Amygdala (tissue), 56 donors: ENCODE measurements at places on chromosomes 12 and 14.
A peak's percentile ranks its signal among the peaks of the same experiment; 100 is the strongest.

DNA sequence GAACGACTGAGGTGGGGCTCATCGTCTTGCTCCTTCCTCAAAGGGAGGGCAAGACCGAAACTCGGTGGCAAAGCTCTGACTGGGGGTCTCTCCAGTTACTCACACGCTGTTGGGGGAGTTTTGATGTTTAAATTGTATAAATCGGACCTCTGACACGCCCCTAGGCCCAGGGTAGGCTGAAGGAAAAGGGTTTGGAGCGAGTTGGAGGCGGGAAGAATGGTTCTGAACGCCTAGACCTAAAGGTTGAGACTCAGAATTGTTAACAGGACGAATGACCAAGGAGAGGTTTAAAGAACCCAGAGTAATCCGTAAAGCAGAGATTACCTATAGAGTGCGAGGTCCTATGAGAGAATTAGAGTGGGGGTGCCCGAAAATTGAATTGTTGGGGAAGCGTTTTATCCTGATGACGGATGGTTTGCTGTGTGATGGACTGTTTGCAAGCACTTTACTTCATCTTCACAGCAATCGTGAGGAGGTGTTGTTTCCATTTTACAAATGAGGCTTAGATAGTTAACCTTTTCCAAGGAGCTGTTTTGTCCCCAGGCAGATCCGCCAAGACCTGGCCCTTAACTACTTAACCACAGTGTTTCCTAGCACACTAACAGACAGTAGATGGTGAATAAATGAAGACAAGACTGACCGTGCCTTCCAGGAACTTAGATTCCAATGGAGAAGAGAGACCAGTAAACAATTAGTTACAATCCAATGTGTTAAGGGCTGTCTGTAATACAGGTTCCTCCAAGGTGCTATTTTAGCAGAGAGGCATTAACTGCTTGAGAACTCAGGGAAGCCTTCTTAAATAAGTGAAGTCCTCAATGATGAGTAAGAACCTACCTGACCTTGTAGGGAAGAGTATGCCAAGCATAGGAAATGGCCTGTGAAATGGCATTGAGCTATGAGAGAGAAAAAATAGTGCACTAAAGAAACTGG is 929 bp upstream of the UBE2N start:
- no peak for DNase-seq

- no peak for DNase-seq
These were observed 95.4 kb upstream of the CDKN3 start for GRCh38 chr14:54301359-54301758.

DNA sequence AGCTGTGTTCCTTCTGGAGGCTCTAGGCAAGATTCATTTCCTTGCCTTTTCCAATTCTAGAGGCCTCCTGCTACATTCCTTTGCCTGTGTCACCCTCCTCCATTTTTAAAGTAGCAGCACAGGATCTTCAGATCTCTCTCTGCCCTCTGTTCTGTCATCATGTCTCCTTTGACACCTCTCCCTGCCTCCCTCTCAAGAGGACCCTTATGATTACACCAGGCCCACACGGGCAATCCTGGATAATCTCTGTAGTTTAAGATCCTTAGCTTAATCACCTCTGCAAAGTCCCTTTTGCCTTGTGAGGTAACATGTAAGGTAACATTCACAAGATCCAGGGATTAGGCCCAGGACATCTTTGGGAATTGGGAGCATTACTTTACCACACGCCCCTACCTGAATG is 155.2 kb downstream of the SYNE2 start:
- DNase-seq = no peak

DNA sequence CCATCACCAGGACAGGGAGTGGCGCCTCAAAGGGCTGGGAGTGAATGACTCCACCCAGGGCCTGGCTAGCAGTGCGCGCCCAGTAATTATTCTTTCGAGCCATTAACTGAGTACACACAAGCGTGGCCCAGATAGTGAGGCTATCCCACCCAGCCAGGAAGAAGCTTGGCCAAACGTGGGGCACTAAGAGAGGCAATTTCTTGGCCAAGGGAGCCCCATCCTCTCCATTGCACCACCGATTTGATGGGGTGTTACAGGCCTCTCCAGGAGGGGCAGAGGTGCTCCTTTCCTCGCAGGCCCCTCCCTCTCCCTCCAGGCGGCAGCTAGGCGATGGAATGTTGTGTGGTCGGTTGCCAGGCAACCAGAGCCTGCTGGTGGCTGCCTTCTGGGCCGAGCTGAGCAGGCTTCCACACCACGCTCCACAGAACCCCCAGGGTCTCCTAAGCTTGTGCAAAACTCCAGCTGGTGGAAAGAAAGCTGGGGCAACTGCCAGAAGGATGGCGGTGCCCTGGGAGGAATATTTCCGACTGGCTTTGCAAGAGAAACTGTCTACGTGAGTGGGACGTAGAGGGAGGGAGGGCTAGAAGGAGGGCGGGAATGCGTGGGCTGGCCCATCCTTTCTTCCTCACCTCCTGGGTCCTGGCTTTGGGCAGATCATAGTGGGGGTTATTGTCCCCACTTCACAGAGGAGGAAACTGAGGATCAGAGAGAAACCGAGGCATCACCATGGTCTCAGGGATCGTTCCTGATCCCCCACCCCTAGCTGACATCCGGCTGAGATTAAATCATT is at the start of gene CFAP73:
TSS of gene CFAP73 (plus strand) at position 364 of the 790 bp plus-strand sequence. CDS start at position 498, 134 bp downstream.
- peak; percentile 49 for DNase-seq

GRCh38 chr12:123991372-123991951 is 18.4 kb downstream of the ZNF664 start:
- DNase-seq = no peak

- DNase-seq = no peak
These were observed 153.7 kb downstream of the SLC25A21 start for GRCh38 chr14:37018571-37019240.

DNA sequence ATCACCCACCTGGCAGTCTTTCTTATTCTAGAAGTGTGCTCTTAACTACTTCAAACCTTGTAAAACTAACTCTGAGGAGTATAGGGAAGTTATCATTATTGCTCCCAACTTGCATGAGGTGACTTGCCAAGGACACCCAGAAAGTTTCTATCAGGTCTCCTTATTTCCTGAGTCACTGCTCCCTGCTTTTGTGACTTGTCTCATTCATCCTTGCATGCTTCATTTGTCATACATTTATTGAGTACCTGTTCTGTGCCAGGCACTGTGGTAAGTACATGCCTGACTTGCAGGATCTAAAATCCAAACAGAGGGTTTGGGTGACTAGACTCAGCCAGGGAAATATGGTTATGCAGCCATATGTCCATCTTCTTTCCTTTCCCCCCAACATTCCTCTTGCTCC is 25.5 kb downstream of the CFAP251 start:
- DNase-seq = no peak

GRCh38 chr12:58563621-58564020 is 356.7 kb downstream of the LRIG3 start:
- no peak for DNase-seq

DNA sequence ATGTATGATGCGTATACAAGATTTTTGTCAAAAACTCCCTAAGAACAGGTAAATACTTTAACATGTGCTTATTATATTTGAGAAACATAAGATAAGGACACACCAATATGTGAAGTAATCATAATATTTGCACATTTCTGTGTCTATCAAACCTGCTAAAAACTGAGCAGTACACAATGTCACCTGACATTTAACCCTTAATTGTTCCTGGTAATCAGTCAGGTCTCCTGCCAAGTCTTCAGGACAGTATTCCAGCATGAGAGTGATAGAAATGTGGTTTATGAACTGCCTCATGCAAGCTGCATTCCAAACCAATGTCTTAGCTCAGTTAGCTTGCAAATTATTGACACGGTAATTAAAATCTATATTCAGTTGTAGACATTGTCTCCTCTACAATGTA is 4.2 kb downstream of the SOX5 start:
- no peak for DNase-seq

GRCh38 chr14:88228522-88229236 is 94.4 kb downstream of the KCNK10 start:
- no peak for DNase-seq

GRCh38 chr14:40218282-40218941 is 786.2 kb upstream of the FBXO33 start:
- no peak for DNase-seq

GRCh38 chr12:108611884-108612415 is 14.1 kb upstream of the TMEM119 start:
- DNase-seq = no peak

GRCh38 chr12:126663304-126664094 is 1598.3 kb downstream of the AACS start:
- no peak for DNase-seq

DNA sequence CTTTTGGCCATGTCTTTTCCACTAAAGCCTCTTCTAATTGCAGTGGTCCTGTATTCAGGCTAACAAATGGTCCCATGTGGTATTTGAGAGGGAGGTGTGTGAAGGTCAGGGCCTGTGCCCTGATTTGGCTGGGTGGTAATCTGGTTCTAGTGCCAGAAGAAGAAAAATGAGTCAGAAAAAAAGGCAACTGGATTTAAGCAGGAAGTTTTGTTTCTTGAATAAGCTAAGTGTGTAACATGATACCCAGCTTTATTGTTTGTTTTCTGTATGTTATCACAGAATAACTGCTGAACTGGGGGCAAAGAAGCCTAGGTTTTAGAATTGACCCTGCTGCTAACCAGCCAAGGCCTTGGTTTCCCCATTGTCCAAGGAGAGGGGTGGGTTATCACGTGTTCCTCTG is 134.0 kb downstream of the ANO6 start:
- no peak for DNase-seq

- DNase-seq = peak; percentile 28
These were observed 23.2 kb upstream of the MEG3 start for GRCh38 chr14:100802766-100803165.

- DNase-seq = no peak
These were observed 11.6 kb downstream of the RASSF8 start for GRCh38 chr12:25970082-25970481.

GRCh38 chr12:124620606-124621295 is 53.3 kb upstream of the NCOR2 start:
- no peak for DNase-seq

DNA sequence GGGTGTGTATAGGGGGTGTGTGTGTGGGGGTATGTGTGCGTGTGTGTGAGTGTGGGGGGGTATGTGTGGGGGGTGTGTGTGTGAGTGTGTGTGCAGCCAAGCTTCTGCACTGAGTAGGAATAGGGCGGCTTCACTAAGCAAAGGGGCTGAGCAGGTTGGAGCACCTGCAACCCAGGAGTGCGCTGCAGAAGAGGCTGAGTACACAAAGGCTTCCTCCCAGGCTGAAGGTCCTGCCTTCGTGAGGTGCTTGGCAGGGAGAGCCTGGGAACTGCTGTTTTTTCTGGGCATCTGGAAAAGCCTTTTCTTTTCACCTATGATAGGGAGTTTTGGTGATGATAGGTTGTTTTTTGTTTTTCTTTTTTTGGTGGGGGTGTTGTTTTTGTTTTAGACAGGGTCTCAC is 6.0 kb upstream of the NUDT14 start:
- no peak for DNase-seq

DNA sequence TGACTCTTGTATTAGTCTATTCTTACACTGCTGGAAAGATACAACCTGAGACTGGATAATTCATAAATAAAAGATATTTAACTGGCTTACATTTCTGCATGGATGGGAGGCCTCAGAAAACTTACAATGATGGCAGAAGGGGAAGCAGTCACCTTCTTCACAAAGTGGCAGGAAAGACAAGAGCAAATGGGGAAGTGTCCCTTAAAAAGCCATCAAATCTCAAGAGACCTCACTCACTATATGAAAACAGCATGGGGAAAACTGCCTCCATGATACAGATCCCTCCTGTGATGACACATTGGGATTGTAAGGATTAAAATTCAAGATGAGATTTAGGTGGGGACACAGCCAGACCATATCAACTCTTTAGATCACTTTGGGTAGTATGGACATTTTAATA is 83.7 kb downstream of the TMTC3 start:
- DNase-seq = no peak

DNA sequence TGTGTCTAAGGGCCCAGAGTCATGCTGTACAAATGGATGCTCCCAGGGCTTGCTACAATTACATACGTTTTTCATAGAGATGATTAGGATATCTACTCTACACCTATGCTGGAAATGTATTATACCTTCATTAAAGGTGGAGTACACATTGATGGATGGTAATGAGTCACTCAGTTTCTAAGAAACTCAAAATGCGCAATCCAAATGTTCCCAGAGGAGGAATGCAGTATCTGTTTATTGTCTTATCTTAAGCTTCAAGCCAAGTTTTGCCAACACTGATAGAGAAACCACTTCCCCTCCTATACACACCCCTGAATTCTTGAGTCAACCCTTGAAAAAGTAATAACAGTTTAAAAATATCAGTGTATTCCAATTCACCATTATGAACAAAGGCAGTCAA is 266.6 kb upstream of the FAR2 start:
- no peak for DNase-seq

- no peak for DNase-seq
These were observed 221.8 kb upstream of the SSTR1 start for GRCh38 chr14:37985826-37986470.

DNA sequence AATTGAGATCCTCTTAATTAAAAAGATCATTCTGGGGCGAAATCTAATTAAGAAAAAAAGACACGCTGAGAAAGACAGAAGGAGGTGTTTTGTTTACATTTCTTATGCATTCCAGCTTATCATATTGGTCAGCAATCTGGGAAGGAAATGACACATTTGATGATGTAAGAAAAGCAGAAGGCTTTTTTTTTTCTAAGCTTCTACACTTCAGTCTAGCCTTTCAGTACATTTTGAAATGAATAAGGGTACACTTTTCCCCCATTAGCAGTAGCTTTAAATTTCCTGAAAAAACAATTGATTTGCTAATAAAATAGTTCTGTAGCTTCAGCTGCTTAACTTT is 5.9 kb upstream of the GSC start:
- no peak for DNase-seq

GRCh38 chr14:73825551-73826188 is 26.0 kb upstream of the PTGR2 start:
- peak; percentile 23 for DNase-seq

DNA sequence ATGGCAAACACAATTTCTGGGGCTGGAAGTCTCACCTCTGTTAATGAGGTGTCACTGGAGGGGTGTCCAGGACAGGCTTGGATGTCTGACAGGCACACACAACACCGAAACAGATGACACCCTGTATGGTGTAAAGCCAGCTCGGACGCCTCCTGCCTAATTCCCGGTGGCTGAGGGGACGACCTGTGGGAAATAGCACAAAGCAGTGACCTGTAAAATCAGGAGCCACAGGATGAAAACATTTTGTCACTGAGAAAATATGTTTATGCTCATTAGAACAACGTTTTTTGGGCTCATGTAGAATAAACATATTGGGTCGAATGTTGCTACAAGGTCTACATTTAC is 285.0 kb upstream of the RTL1 start:
- no peak for DNase-seq

GRCh38 chr14:52455291-52456088 is 96.8 kb downstream of the TXNDC16 start:
- DNase-seq = no peak

- DNase-seq = no peak
These were observed 139.8 kb downstream of the KIF26A start for GRCh38 chr14:104278214-104278534.

- no peak for DNase-seq
These were observed 148.0 kb downstream of the SLC38A4 start for GRCh38 chr12:46677749-46678148.

DNA sequence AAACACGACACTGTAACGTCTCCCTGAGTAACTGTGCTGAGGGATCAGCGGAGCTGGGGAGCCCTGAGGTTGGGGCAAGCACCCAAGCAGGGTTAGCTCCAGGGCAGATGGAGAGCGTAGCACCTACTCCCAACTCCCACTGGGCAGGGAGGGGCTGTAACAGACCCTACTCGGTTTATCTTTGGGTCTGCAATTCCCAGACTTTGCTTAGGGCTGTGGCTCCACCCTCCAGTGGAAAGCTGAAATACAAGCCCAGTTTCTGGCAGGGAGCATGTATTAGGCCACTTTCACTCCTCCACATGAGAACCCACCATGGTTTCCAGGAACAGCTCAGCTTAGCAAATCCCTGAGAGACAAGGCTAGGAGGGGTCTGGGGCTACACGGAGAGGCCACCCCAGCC is 17.3 kb upstream of the TC2N start:
- no peak for DNase-seq
